T-cell (primary cell): ENCODE measurements at places on chromosomes 6 and 20.

DNA sequence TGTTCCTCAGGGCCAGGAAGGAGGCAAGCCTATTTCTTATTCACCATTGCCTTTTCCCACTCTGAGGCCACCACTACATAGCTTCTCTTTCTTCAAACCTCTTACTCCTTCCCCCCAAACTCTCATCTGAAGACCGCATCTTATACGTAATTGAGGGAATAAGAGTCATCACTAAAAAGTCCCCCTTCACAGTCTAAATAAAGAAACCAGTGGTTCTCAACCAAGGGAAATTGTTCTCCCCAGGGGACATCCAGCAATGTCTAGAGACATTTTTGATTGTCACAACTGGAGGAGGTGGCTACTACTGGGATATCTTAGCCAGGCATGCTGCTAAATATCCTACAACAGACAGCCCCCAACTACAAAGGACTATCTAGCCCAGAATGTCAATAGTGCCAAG, 327.6 kb upstream of the CNR1 start:
- DNase-seq: no peak

DNA sequence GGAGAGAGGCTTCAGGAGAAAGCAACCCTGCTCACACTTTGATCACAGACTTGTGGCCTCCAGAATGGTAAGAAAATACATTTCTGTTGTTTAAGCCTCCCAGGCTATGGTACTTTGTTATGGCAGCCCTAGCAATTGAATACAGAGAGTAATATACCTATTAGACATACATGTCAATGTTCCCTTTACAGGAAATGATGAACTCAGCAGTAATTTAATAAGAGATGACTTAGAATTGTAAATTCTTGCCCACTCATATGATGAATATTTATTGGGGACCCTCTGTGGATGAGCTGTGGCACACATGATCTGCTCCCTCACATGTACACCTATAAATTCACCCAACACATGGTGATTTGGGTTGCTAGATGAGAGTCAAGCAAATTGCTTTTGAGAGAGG, 20.4 kb upstream of the FOXA2 start:
- DNase-seq: no peak

DNA sequence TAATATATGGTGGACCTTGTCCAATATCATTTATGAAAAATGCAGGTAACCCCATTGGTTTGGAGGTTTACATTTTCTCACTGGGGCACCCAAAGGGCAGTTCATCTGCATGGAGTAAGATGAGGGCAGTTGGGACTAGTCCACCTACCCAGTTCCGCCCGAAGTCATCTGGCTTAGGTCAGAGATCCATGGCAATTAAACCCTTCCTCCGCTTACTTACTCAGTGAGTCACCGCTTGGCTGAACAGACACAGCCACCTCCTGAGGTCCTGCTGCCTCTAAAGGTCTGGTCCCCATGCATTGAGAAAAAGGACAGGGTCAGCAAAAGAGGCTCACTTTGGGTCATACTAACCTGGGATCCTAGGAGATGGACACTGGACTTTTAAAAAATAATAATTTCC, 102.9 kb upstream of the PRL start:
- DNase-seq: no peak

GRCh38 chr6:90403489-90404381, 107.1 kb upstream of the BACH2 start:
- no peak for DNase-seq

- DNase-seq: peak; percentile 79
Observed at GRCh38 chr20:35994994-35995453, 26.6 kb downstream of the CNBD2 start.

GRCh38 chr20:34820805-34821578, 4.5 kb downstream of the NCOA6 start:
- no peak for DNase-seq

DNA sequence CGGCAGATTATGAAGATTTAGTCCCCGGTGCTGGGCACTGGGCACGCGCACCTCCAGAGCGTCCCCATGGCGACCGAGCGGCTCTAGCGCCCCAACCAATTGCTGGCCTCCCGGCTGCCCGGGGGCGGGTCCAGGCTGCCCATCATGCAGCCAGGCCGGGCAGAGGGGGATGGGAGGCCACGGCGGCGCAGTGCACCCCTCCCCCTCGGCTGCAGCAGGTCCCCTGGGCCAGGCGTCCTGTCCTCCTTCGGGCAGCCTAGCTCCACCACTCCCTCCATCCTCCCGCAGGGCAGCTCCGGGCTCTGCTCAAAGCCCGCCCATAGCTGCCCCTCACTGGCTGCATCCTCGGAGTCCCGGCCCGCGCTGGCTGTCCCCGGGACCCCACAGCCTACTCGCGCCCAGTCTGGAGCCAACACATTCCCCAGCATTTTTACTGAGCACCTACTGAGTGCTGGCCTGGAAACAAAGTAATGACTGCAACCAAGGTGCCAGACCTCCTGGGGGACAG, 99.4 kb downstream of the ASXL1 start:
- DNase-seq: no peak

DNA sequence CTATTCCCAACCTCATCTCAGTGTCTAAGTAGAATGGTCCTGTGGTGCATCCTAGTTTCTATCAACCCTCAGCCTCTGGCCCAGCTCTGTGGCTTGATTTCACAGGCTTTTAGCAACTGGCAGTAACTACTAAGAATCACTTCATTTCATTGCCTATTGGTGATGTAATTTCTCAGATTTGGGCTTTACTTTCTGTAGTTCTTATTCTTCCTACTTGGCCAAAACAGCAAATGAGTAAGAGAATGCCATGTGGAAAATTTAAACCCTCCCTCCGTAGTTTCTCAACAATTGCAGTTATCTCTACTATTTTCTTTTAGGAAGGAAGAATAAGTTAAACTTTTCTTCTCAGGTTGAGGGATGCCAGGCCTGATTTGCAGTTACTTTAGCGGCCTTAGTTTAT, 387.3 kb downstream of the CDKAL1 start:
- DNase-seq: no peak

DNA sequence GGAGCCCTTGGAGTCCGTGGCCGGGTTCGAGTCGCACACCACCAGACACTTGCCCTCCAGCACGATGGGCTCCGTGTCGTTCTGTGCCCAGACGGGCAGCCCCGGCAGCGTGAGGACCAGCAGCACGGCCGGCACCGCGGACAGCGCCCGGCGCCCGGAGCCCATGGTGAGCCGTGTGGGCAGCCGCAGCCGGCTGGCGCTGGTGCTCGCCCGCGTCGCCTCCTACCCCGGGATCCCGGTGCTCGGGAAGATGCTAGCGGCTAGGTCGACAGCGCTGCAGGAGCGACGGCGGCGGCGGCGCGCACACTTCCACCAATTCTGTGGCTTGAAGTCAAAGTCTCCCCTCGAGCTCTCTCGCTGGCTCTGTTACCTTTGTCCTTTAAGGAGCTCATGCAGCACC, 1.3 kb downstream of the CBLN4 start:
- DNase-seq: no peak

DNA sequence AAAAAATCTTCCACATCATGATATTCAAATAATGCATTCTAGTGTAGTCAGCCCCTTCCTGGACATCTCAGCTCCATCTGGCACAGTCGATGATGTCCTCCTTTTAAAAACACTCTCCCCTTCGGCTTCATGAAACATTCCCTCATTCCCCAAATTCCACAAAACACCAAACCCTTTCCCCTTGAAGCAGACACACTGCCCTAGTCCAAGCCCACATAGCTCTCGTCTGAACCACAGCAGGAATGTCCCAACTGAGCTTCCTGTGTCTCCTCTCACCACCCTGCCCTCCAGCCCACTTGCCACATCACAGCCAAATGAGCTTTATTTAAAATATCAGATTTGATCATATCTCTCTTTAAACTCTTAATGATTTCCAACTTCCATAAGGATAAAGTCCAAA, 106.4 kb upstream of the CARMIL1 start:
- DNase-seq: no peak

DNA sequence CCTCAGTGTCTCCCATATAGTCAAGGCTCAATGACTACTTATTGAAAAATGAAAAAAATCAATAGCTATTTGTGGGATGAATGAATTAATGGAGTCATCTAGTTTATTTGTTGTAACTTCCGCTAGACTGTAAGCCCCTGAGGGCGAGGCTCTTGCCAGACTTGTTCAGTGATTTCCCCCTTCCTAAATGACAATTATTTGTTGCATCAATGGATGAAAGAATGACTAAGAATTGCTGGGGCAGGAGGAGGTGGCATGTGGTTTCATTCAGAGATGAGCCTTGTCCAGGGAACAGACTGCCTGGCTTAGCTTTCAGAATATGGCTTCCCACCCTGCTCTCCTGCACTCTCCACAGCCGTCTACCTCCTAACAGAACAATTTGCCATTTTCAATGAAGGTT, 1.1 kb upstream of the PRELID3B start:
- no peak for DNase-seq

GRCh38 chr6:43376551-43376981, 7.1 kb upstream of the ZNF318 start:
- no peak for DNase-seq

- no peak for DNase-seq
Observed at GRCh38 chr6:101016163-101016562, 135.0 kb upstream of the ASCC3 start.

- no peak for DNase-seq
Observed at GRCh38 chr6:19032591-19033295, 645.6 kb downstream of the RNF144B start.

DNA sequence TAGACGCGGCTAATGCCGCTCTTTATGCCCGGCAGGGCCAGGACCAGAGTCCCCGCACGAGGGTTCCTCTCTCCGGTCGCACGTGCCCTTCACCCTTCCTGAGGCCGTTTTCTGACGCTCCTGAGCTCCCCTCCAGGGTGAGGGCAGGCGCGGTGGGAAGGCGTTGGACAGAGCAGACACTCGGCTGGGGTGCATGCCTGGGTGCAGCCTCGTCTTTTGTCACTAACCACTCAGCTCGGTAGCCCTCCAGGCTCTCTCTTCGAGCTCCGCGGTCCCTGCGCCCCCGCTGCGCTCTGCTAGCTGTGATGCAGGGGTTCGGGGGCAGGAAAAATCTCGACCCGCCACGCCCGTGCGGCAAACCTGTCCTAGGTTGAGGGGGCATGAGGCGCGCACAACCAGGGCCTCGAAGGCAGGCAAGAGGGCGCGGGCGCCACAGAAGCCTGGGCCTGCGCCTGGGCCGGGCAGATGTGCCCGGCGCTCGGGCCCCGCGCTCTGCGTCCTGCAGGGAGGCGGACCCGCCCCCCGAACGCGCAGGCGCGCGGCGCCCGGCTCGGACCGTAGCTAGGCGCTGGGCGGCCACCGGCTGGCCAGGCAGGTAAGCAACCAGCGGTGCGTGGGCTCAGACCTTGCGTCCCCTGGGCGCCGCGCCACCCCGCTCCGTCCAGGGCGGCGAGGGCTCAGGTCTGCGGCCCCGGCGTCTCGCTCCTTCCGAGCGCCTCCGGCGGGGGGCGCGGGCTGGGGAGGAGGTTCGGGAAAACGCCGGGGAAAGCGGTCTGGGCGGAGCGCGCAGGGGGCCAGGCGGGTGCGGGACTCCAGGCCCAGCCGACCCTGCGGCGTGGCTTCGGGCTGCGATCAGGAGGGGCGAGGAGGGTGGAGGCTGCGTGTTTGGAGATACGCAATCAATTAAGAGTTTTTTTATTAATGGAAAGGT, at the start of gene L3MBTL1:
L3MBTL1 (plus strand) TSS at position 548 of the 931 bp plus-strand sequence. CDS start 5,807 bp downstream, outside the sequence.
- no peak for DNase-seq

GRCh38 chr6:13463941-13464340, 23.5 kb downstream of the GFOD1 start:
- no peak for DNase-seq

GRCh38 chr6:115945306-115945705, 115.4 kb downstream of the FRK start:
- no peak for DNase-seq

DNA sequence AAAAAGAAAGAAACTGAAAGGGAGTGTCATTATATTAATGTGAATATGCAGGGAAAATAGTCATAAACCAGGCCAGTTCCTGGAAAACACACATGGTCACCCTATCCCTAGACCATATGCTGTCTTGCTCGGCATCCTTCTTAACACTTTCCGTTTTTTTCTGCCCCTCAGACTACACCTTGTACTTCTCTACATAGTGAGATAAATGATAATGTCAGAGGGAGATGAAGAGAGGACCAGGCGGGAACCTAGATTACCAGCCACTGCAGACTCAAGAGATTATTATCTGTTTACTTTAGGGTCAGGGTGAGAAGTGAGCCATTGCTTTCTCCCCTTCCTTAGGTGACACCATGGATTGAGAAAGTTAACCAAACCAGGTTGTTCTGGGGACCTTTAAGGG, 3.7 kb upstream of the RPP21 start:
- no peak for DNase-seq

DNA sequence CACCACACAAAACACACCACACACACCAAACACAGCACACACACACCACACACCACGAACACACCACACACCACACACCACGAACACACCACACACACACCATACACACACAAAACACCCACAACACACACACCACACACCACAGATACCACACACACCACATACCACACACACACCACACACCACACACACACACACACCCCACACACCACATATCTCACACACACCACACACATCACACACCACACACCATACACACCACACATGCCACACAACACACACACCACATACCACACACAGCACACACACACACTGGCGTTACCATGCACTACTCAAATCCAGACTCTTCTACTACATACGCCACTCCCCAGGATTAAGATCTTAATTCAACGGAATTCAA, 118.9 kb upstream of the THBS2 start:
- no peak for DNase-seq

DNA sequence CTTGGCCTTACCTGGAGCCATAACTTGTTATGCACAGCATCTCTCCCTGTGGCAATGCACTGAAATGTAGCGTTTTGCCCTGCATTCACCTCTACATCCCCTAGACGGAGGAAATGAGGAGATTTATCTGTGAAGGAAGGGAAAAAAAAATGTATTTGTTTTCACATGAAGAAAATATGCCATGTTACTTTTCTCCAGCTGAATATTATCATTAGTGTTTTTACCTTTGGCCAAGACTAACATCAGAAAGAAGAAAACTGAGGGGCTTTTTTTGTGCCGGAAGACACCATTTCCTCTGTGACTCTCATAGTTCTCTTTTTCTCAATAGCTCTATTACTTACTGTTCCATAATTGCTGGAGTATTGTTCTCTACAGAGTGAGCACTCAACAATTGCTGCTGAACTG, 280.4 kb downstream of the PTPRK start:
- DNase-seq: no peak

GRCh38 chr6:76275746-76276145, 203.3 kb upstream of the IMPG1 start:
- DNase-seq: no peak

- no peak for DNase-seq
Observed at GRCh38 chr6:123804787-123805540, 1.3 kb downstream of the NKAIN2 start.

GRCh38 chr20:34896086-34896621, 19.7 kb downstream of the ACSS2 start:
- DNase-seq: no peak

GRCh38 chr20:25485872-25486271, 78.4 kb downstream of the GINS1 start:
- DNase-seq: no peak

DNA sequence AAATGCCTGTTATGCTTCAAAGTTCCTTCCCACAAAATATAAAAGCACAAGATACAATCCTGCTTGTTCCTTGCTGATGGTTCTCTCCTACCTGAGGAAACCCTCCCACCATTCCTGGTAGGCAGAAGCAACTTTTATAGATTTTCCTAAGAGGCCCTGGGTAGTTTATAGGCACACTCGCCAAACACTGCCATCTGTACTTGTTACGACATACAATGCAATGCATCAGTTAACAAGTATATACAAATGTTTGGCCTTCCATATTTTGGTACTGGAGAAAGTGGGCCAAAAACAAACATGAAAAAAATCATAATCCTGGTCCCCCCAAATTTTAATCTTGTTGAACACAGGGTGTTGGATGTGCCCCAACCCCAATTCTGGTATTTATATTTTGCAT, 16.6 kb downstream of the MCM9 start:
- no peak for DNase-seq

- no peak for DNase-seq
Observed at GRCh38 chr6:41719436-41720261, 15.8 kb downstream of the TFEB start.
